Keratinocyte (primary cell): ENCODE measurements at places on chromosomes 5 and 9.
A peak's percentile ranks its signal among the peaks of the same experiment; 100 is the strongest.

DNA sequence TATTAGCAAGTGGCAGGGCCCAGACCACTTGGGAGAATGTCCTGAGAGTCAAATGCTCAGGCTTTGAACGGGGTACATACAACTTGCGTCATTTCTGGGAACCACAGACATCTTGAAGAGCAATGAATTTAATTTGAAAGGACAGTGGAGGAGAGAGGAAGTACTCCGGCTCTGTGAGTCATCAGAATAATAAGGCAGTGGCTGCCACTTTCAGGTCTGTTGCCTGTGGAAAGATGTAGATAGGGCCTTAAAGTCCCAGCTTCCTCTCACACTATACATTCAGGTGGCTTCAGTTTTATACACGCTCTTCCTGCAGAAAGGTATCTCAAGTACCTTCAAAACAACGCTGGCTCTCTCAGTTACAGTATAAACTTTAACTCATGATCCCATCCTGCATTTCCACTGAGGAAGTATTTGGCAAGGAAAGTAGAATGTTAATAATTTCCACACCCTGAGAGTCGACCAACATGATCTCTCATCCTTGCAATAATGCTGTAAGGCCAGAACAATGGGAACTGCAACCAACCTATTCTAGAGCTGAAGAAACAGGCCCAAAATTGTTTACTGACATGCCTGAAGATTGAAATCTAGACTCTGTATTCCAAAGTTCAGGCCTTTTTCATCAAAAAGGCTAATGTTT is 6.8 kb upstream of the PRUNE2 start:
- no peak overlapping the region for H3K27ac ChIP-seq
- no peaks in the 10 kb centered on the region for H3K36me3 ChIP-seq
- H3K4me1 ChIP-seq: no peaks in the 10 kb centered on the region

- H3K27me3 ChIP-seq: no peaks in the 10 kb centered on the region
- H3K27ac ChIP-seq: no peak overlapping the region
- H3K4me3 ChIP-seq: no peak overlapping the region
- no peak for DNase-seq
- H3K4me1 ChIP-seq: no peaks in the 10 kb centered on the region
These were observed 711.3 kb upstream of the COX7C start for GRCh38 chr5:85906460-85906859.

- H3K27ac ChIP-seq: no peak overlapping the region
- H3K4me3 ChIP-seq: no peak overlapping the region
These were observed 90.6 kb upstream of the CXCL14 start for GRCh38 chr5:135669416-135669815.

DNA sequence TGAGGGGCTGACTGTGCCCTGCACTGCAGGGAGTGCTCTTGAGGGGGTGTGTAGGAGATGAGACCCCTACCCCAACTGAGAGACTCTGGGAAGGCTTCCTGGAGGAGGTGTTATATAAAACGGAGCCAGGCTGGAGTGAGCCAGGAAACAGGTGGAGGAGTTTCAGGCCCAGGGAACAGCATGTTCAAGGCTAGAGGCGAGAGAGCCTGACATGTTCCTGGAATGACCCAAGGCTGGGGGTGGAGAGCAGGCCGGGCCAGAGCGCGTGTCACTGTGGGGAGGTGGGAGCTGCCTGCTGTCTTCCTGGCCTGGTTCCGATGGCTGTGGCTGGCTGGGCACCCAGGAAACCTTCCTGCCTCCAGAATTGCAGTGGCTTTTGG is 48.7 kb downstream of the RXRA start:
- no peaks in the 10 kb centered on the region for H3K36me3 ChIP-seq
- DNase-seq: no peak
- no peaks in the 10 kb centered on the region for H3K27me3 ChIP-seq
- no peak overlapping the region for H3K4me3 ChIP-seq

DNA sequence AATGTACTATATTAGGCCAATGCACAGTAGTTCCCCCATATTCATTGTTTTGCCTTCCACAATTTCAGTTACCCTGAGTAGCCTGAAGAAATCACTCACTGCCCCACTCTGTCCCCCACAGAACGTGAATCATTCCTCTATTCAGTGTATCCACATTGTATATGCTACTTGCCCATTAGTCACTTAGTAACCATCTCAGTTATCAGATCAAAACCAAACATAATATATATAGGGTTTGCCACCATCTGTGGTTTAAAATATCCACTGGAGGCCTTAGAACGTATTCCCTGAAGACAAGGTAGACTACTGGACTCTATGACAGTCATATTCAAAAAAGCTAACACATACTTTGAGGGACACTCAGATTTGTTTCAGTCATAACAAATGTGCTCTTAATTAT is 465.7 kb upstream of the RGMB start:
- H3K27ac ChIP-seq: peak overlapping the region; percentile 90
- DNase-seq: no peak
- peaks cover 37% of the 10 kb centered on the region for H3K4me1 ChIP-seq
- H3K27me3 ChIP-seq: no peaks in the 10 kb centered on the region
- H3K4me3 ChIP-seq: no peak overlapping the region

DNA sequence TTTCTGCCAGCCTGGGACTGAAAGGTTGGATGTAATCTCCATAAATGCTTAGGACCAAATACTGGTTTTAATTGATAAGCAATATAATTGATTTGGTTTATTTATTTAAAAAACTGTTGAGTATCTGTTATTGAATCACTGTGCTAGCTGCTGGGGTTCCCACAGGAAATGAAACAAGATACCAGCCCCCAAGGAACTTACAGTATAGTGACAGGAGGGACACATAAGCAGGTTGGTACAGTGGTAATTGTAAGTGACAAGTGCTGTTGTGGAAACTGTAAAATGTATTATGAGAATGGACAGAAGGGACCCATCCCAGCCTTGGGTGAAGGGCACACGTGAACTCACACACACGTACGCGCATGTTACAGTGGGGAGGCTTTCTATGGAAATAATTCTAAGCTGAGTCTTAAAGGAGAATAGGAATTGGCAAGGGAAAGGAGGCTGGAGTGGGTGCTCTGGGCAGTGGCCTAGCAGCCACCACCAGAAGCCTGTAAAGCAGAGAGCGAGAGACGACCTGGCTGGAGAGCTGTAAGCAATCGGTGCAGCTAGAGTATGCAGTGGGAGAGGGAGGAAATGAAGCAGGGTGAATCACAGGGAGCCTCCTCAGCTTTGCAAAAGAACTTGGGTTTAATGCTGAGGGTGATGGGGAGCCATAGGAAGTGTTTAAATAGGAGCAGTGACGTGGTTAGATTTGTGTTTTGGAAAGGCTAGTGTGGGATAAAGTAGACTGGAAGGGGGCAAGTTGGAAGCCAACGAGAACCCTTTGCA is 39.3 kb downstream of the GLRA1 start:
- H3K27me3 ChIP-seq: no peaks in the 10 kb centered on the region
- no peaks in the 10 kb centered on the region for H3K4me1 ChIP-seq
- no peak for DNase-seq

- DNase-seq: no peak
- H3K27ac ChIP-seq: peak overlapping the region; percentile 53
- no peaks in the 10 kb centered on the region for H3K36me3 ChIP-seq
These were observed 52.3 kb upstream of the ZSWIM6 start for GRCh38 chr5:61279725-61280124.

DNA sequence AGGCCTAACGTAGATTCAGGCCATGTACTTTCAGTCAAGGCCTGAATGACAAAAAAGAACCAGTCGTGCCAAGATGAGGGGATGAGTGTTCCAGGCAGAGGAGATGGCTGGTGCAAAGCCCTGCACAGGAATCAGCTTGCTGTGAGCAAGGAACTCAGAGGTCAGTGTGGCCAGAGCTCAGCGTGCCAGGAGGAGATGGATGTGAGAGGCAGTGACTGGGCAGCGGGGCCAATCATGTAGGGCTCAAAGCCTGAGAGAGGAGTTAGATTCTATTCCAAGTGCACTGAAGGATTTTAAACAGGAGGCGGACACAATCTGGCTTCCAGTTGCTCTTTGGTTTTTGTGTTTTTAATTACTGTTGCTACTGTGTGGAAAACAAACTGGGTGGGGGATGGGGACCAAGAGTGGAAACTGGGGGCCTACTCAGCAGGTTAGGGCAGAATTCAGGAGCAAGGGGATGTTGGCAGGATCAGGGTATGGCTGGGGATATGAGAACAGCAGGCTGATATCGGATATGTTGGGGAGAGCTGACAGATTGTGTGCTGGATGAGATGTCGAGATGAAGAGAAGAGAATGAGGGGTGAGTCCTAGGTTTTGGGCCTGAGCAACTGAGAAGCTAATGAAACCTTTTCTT is 64.3 kb downstream of the ANGPTL2 start:
- H3K27ac ChIP-seq: no peak overlapping the region
- H3K36me3 ChIP-seq: no peaks in the 10 kb centered on the region
- DNase-seq: no peak

- no peaks in the 10 kb centered on the region for H3K27me3 ChIP-seq
- peak; percentile 78 for DNase-seq
- H3K4me3 ChIP-seq: no peak overlapping the region
- H3K36me3 ChIP-seq: peaks cover 12% of the 10 kb centered on the region
- H3K27ac ChIP-seq: no peak overlapping the region
- H3K4me1 ChIP-seq: peaks cover 14% of the 10 kb centered on the region
These were observed 19.3 kb upstream of the CAMSAP1 start for GRCh38 chr9:135926402-135927194.

- DNase-seq: no peak
- no peaks in the 10 kb centered on the region for H3K4me1 ChIP-seq
- H3K27ac ChIP-seq: no peak overlapping the region
- H3K4me3 ChIP-seq: no peak overlapping the region
These were observed 34.2 kb upstream of the MIER3 start for GRCh38 chr5:56985936-56986625.

DNA sequence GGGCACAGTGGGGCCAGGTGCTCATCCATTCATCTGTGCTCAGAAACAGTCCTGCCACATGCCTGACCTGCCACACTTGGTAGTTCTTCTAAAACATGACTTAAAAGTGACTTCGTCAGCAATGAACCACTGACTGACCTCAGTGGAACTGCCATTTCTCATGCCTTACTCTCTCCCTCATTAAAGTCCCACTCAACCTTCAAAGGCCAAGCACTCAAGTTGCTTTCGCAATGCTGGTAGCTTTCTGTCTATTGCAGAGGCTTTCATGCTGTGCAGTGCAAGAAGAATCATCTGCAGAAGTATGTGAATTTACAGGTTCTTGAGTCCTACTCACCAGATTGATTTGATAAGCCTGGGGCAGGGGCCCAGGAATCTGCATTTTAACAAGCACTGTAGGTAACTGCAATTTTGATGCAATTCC is 23.9 kb downstream of the B4GALT1 start:
- no peak for DNase-seq
- peaks cover 7% of the 10 kb centered on the region for H3K36me3 ChIP-seq
- no peaks in the 10 kb centered on the region for H3K27me3 ChIP-seq
- peaks cover 17% of the 10 kb centered on the region for H3K4me1 ChIP-seq
